ENCODE measurements at places on chromosomes 16 and 17.
A peak's percentile ranks its signal among the peaks of the same experiment; 100 is the strongest.

- peak; percentile 89 for DNase-seq
Observed at GRCh38 chr16:70646260-70647241, at the start of gene IL34. Gene IL34 (plus strand): TSS chr16:70646559. CDS start chr16:70646948, 389 bp downstream.

DNA sequence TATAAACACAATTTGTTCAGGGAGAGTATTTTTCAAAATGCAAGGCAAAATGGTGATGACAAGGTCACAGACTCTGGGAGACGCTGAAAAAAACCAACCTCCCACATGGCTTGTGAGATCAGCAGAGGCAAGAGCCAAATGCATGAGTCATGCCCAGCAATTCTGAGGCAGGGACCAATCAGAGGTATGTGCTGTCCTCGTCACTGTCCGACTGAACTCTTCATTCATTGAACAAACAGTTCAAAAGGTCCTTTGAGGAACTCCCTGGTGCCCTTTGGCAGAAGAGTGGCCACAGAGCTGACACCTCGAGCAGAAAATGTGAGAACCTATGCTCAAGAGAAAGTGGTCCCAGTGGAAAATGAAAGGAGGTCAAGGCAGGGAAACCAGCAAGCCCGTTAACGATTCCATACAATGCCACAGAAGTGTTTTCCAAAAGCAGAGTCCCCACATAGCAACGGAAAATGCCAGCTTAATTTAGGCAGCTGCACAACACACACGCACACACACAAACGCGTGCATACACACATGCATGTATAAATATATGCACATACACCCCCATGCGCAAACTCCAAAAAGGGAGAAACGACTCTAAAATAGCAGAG lies 50.9 kb downstream of the CDH11 start:
- DNase-seq: peak; percentile 68

DNA sequence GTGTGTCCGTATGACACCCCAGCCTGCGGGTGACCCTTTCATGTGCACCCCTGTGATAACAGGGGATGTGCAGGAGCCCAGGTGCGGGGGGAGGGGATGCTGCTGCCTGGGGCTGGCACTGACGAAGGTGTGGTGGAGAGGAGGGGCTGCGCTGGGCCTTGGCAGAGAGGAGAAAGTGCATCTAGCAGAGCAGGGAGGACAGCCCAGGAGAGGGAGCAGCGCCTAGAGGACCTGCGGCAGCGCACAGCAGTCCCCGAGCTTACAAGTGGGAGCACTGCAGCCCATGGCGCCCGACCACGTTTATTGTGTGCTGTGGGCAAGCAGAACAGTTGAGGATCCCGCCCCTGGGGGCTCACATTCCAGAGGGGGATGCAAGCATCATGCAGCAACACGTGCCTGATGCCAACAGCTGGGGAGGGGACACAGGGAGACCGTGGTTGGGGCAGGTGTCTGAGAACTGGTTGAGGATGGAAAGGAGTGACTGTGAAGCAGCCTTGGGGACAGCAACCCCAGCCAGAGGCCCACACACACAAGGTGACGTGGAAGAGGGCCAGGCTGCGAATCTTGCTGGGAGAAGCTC lies 10.9 kb upstream of the SLC7A5 start:
- DNase-seq: no peak

GRCh38 chr16:88936008-88936555 lies 40.9 kb downstream of the CBFA2T3 start:
- DNase-seq: no peak

GRCh38 chr16:49697631-49698452 lies 158.1 kb downstream of the ZNF423 start:
- DNase-seq: no peak

- DNase-seq: no peak
Observed at GRCh38 chr16:89583197-89583894, 7.8 kb downstream of the CPNE7 start.

GRCh38 chr17:8159459-8160223 lies 3.1 kb downstream of the VAMP2 start:
- no peak for DNase-seq

DNA sequence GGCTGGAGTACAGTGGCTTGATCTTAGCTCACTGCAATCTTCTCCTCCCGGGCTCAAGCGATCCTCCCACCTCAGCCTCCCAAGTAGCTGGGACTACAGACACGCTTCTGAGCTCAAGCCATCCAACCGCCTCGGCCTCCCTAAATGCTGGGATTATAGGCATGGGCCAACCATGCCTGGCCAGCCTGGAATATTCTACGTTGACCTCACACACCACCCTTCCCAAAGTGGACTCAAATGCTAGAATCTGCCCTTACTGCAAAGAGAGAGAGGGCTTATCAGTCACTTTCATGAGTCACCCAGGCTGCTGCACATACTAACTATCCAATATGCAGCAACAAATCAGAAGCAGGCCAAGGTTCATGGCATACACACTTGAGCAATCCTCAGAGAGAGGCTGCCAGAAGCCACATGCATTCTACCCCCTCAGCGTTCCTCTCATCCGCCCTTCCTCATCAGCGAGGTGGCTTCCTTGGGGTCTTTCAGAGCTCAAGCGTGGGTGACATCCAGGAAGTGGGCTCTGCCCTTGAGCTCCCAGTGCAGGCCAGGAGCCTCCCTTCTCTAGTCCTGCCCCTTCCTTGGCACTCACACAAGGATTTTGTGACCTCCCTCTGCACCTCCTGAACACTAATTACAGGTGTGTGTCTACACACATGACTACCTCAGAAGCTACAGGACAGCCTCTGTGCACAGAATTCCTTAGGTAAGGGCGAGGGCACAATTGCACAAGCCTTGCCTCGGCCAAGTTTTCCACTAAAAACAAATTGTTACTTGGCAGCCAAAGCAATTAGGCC lies 24.8 kb upstream of the SIAH1 start:
- peak; percentile 15 for DNase-seq

DNA sequence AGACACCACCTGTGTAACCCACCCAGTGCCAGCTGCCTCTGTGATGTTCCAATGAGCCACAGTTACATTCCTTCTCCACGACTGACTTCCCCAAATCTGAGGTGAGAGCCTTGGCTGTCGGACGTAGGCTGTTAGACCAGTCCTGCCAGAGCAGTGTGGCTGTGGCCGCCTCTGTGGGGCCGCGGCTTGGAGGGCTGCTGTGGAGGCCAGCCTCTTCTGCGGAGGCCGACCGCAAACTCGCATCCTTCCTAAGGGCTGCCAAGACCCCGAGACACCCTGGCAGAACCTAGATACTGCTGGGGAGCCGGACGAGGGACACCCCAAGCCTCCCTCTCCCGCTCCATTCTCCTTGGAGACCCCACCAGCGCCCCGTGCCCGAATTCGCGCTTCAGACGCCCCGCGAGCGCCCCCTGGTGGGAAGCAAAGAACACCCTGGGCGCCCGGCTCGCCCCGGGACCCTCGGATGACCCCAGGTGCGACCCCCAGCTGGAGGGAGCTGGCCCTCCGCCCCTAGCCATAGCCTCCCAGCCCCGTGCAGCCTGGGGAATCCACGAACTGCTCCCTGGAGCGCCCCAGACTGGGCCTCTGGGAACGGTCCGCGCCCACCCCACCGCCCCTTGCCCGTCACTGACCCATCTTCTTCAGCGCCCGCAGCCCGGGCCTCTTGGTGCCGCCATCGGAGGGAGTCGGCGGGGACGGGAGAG lies 547 bp downstream of the PLCD3 start:
- peak; percentile 75 for DNase-seq

DNA sequence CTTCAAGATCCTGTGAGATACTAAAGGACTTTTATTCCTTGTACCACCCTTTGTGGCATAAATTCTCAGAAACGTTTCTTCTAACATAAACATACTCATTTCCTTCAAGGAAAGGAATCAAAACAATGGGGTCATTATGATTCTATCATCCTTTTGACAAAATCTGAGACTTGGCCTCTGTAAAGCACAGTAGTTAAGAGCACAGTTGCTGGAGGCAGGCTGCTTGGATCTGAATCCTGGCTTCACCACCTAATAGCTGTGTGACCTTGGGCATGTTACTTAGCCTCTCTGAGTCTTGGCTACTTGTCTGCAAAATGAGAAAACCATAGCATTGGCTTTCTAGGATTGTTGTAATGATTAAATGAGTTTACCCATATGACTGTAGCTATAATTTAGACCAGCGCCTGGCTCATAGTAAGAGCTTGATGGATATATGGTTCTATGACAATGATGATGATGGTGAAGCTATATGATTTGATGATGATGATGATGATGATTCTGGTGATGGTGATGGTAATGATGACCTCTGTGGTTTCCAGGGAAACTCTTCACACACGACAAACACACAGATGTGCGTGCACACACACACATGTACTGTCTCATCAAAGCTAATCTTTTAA lies 6.1 kb upstream of the KRT31 start:
- no peak for DNase-seq
